ENCODE measurements at places on chromosomes 5 and 9.

DNA sequence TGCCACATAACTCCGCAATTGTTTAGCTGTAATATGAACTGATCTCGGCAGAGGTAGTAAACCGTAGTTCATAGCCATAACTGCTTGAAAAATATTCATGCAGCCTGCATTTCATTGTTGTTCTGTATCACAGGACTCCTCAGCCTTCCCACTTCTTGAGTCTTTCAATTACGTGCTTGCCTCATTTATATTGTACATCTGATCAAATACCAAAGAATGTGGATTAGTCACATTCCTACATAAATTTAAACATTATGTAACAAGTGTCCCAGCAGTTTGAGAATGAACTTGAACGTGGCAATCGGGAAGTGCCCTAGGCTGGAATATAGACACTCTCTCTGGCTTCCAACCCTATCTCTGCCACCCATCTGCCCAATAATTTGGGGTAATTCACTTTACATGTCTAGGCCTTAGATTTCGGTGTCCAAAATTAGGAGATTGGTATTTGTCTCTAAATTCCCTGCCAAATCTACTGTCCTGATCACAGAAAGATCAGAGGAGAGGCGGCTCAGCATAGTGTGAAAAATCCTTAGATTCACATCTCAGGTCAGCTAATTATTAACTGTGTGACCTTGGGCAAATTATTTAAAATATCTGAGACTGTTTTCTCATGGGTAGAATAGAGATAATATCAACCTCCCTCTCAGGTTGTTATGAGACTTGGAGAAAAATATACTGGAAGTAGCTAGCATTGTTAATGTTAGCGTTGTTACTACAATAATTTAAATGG, 215.1 kb upstream of the RFX3 start:
- DNase-seq: no peak

DNA sequence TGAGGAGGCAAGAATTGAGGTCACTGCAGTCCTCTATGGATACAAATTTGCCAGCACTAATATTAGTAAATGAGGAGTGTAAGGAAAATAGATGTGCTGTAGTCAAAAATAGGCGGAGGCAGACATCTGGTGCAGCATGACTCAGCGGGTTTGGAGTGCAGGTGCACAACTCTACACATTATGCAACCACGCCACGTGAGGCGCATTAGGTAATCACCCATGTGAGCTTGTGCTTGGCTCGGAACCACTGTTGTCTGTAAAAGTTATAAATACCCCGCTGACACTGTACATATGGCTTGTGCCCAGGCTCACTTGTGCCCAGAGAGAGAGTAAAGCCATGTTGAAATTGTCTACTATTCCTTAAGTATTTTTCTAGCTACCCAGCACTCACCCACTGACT, 623.5 kb upstream of the NUDT12 start:
- no peak for DNase-seq

DNA sequence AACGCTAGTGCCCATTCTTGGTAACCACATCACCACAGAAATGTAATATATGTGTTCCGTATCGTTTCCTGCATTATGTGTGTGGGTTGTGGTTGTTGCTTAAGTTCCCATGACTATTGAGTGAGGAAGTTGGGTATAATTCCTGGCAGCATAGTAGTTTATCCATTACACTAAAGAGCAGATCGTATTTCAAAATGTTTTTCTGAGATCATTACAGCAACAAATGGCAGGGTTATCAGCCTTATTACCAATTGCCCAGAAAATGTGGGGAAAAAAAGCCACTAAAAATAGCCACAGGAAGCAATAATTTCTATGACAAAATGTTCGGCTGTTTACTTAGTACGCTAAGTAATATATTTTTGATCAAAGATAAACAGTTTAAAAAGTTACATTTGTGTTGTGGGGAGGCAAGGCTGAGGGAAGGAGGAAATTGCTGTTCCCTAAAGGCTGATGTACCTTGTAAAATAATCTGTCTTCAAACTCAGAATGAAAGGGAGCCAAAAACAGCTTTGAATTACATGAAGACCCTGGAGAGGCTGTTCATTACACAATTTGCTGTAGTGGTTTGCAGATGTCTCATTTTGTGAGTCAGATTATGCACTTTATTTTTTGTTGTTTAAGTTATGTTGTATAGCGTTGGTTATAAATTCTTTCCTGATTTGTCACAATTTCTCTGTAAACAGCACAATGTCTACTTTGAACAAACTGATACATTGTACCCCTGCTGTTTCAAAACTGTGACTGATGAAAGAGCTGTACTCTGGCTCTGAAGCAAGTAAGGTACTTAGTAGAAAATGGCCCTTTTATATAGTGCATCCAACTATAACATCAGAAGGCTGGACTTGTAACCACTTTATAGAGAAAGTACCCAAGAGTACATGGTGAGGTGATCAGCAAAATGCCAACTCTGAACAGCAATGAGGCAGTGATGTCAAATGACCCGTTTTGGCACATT, 1028.5 kb downstream of the NR2F1-AS1 start:
- DNase-seq: no peak

DNA sequence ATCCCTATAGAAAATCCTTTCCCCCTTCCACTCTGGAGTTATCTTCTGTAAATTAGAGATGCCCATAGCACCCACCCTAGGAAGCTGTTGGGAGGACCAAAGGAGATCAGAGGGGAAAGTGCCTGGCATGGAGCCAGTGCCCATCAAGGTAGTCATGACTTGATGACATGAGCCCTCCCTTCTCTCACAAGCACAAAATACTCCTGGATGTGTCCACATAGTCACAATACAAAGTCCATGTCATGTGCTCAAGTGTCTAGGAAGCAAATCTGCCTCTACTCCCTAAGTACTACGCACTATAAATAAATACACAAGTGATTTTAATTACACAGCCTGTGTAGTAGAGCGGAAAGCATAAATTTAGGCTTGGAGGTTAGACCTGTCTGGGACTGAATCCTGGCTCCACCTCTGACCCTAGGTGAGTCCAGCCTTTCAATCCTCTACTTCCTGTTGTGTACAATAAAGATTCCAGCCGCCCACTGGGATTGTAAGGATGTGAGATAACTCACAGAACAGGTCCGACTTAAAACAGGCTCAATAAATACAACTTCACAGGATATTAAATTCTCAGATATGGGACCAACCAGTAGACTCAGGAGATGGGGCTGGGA, 30.6 kb downstream of the TTC39B start:
- no peak for DNase-seq

DNA sequence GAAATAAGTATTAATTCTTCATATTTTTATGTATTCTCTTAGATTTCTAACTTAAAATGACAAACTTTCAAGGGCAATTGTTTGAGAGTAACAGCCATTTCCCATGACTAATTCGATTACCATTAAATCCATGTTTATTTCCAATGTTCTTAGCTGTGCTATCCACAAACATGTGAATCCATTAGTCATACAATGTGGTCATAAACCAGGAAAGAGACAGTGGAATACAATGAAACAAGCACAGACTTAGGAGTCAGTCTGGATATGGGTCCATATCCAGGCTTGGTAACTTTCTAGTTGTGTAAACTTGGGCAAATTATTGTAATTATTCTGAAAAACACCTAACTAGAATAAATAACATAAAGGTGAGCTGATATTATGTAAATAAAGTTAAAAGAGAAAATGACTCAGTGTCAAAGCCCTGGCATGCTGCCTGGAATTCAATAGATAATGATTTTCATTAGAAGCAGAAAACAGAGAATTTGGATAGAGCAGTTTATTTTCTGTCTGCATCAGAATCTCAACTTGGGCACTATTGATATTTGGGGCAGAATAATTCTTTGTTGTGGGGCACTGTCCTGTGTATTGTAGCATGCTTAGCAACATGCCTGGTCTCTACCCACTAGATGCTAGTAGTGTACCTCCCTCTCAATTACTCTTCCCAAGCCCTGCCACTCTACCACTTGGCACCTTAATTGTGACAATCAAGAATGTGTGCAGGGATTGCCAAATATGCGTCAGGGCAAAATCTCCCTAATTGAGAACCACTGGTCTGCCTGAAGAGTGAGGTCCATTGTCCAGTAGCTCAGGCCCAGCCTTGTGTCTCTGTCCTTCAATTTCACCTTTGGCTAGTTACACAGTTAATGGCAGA, 44.7 kb upstream of the SLC27A6 start:
- DNase-seq: no peak

DNA sequence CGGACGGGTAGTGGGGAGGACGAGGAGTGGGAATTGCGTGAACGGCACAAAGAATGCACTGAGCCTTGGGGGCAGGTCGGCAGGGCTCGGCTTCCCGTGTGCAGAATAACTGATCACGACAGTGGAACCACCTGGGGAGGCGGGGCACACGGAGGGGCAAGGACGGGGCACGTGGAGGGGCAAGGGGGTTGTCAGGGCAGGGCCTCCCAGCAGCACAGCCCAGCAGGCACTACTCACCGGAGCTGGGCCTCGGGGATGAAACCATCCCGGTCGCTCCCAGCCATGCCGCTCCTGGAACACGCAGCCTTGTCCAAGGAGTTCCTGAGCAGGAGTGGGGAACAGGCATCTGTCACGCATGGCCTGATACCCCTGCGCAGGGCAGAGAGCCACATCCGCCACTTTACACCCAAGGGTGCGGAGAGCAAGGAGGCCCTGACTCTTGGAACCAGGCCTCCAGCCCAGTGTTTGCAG, 33.4 kb downstream of the SARDH start:
- DNase-seq: no peak

DNA sequence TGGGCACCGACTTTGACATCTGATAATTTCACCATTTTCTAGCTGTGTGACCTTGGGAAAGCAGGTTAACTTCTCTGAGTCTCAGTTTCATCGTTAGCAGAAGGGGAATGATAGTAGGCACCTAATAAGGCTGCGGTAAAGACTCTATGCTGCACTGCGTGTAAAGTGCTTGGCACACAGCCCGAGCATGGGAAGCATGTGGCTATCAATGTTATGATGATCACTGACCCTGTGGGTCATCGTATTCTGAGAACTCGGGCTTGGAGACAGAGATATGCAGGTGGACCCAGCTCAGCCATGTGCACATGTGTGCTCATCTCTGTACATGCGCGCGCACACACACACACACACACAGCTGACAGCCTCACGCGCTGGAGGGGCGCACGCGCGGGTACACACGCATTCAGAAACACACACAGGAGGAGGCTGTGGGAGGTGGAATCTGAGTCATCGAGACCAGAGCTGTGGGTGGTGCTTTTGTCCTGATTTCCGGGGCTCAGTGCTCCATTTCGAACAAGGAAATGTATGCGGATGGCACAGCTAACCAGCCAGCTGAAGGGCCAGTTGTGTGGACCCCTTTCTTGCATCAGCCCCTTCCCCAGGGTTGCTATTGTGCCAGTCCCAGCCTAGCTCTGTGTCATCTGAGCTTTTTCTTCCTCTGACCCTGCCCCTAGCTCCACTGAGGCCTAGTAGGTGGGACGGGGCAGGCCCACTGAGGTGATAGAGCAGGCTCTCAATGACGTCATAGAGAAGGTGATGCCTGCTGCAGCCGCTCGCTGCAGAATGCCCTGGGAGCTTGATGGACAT, 11.1 kb upstream of the ARAP3 start:
- no peak for DNase-seq

GRCh38 chr5:59002162-59002825, 419.4 kb downstream of the RAB3C start:
- DNase-seq: no peak

- DNase-seq: no peak
These were observed 166.0 kb upstream of the RGS7BP start for GRCh38 chr5:64339769-64340168.

DNA sequence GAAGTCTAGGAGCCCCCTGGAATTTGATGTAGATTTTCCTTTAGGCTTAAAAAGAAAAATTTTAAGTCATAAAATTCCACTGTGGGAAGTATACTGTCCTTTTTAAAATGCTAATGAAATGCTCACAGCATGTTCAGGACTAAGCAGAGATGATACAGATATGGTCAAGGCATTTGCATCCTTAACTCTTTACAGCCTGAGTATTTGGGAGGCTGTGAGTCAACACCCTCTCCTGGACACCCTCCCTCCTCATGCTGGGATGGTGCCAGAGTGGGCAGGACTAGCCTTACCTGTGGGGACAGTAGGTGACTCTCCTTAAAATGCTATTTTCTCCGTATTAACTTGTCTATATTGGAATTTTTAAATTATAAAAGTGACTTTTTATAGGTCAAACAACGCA, 197.4 kb upstream of the ELL2 start:
- no peak for DNase-seq

- no peak for DNase-seq
These were observed 72.3 kb downstream of the RAPGEF1 start for GRCh38 chr9:131667576-131667975.

DNA sequence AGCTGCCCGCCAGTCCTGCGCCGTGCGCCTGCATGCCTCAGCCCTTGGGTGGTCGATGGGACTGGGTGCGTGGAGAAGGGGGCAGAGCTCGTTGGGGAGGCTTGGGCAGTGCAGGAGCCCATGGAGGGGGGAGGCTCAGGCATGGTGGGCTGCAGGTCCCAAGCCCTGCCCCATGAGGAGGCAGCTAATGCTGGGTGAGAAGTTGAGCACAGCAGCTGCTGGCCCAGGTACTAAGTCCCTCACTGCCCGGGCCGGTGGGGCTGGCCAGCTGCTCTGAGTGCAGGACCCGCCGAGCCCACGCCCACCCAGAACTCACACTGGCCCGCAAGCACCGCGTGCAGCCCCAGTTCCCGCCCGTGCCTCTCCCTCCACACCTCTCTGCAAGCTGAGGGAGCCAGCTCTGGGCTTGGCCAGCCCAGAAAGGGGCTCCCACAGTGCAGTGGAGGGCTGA, 764.3 kb upstream of the TYRP1 start:
- DNase-seq: no peak

DNA sequence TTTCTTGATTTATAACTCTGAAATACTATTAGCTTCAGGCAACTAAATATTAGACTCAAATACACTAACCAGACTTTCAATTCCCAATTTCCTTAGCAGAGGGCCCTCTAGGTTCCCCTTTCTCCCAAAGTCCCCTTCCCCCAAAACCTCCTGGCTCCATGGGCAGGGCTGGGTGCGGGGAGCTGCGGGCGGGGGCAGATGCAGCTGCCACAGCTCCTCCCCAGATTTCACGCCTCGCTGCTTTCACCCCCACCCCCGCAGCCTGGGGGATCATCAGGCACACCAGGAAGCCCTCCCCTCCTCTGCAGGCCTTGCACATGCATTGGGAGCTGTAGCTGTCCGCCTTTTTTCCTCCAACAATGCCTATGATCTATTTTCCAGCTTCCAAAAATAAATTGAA, 82.8 kb upstream of the SPATA31C2 start:
- no peak for DNase-seq

GRCh38 chr5:60207040-60207439, 313.5 kb upstream of the PDE4D start:
- no peak for DNase-seq

GRCh38 chr9:125568621-125569020, 138.4 kb downstream of the MAPKAP1 start:
- DNase-seq: no peak

DNA sequence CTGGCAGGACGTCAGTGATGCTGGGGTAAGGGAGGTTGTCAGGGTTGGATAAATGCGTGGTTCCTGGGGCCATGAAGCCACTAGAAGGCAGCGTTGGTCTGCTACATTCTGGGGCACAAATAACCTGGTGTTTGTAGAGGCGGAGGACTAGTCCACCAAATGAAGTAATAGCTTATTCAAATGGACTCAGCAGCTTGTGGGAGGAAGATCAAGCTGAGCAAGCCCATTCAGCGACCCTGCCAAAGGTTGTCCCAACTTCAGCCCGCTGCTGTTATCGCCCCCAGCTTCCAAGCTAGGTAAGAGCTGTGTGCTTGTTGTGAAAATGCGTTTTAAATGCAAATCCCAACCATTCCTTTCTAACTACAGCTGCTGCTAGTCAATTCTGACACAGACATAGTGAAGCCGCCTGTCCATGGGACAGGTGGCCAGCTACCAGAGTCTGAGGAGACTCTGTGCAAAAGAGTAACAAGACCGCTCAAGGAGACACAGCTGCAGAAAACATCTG, 7.6 kb upstream of the FAM240B start:
- DNase-seq: no peak
